Activated naive CD4-positive, alpha-beta T cell treated with anti-CD3 and anti-CD28 coated beads, Interleukin-2, amount 10 ng/mL, durations not matched to agents 7 days and 5 days (primary cell): ENCODE measurements at places on chromosomes 2 and 18.

DNA sequence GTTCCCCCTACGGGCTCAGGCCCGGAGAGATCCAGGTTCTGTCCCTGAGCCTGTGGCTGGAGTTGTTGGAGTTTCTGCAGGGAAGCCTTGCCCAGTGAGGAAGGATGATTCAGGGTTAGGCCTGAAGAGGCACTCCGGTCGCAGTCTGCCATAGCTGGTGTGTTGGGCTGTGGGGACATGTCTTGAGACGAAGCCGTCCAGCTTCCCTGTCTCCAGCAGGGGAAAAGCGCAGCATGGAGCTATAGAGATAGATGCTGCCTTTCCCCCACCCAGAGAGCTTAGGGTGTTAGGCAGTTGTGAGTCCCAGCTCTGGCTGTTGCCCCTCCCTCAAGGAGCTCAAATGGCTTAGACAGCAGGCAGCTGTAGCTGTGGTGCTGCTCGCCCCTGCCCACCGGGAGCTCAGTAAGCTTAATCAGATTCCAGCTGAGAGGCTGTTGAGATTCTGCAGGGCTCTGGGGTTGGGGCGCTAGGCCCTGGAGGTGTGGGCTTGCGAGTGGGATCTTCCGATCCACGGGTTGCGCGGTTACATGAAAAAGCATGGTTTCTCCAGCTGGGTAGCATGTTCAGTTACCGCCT is 103.9 kb downstream of the PMAIP1 start:
- DNase-seq: no peak

GRCh38 chr2:47631792-47632398 is 151.1 kb upstream of the MSH6 start:
- no peak for DNase-seq

DNA sequence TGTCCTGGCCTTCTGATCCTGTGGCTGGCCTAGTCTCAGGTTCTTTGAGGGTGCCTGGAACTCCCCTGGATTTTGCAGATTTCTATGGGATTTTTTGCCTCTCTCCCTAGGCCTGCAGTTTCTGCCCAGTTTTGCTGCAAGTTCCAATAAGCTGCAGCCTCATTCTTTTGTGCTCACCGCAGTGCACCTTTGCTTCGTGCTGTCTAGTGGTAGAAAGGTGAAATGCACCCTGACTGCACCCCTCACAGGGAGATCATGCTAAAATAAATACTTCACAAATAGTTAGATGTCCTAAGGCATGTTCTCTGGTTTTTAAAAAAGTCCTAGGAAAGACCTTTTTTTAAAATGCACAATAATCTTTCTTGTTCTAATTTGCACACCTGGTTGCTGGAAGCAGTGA is 72.5 kb downstream of the GNAL start:
- no peak for DNase-seq

DNA sequence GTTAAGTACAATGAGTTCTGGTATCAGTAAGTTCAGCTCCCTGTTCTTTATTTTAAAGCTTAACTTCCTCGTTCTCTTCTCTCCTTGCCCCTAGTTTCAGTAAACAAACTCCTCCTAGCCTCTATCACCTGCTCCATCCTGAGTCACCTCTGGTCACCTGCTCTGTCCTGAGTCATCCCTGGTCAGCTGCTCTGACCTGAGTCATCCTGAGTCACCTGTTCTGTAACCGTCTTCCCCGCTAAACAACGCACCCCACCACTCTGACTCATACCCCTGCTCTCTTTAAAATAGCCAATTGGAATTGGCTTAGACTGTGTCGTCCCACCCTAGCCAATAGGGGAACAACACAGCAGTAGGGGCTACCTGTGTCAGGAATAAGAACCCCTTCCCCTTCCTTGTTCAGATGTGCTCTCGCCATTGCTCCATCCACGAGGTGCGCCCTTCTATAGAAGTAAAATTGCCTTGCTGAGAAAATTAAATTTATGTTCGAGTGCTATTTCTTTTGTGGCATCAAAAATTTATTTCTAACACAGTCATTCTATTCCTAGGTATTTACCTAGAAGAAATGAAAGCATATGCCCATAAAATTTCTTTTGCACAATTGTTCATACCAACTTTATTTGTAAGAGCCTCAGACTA is 24.9 kb upstream of the RMND5A start:
- DNase-seq: no peak

DNA sequence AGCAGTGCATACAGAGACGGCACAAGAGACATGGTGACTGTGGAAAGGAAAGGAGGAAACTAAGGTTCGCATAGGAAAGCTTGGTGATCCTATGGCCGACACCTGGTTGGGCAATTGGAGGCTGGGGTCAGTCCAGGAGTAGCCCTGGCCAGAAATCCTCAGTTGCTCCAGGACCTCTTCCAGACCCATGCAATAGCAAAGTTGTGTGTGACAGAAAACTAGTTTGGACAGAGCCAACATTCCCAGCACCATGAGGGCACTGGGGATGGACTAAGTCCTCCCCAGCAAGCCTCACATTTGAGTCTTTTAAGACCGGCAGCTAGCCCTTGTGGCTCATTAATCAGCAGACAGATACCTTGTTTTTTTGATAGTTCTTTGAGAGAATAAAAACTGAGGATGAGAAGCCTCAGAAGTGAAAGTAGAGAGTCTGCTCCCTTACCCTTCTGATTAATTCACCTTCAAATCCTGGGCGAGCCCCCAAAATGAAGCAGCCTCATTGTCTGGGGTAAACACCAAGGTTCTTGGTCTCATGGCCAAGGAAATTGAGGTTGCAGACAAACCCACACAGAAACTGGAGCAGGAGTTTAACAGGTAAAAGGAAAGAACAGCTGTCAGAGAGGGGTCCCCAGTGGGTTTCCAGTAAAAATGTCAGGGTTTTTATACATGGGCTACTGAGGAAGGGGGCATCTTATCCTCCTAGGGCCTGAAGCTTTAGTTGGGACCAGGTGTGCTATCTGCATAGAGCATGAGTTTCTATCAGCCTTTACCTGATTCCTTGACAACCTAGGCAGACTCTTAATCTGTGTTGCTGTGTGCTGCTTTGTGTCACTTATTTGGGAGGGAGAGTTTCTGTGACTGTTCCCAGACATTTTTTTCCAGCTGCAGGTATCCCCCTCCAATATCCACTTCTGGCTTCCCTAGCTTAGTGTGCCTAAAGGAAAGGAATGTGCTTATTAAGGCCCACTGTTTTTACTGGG is 39.1 kb downstream of the STK17B start:
- DNase-seq: peak; percentile 61

DNA sequence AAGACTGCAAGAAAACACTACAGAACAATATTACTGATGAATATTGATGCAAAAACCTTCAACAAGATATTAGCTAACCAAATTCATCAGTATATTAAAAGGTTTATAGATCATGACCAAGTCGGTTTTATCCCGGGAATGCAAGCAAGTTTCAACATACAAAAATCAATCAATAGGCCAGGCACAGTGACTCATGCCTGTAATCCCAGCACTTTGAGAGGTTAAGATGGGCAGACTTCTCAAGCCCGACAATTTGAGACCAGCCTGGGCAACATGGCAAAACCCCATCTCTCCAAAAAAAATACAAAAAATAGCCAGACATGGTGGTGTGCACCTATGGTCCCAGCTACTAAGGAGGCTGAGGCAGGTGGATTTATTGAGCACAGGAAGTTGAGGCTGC is 82.9 kb downstream of the FSIP2 start:
- no peak for DNase-seq

DNA sequence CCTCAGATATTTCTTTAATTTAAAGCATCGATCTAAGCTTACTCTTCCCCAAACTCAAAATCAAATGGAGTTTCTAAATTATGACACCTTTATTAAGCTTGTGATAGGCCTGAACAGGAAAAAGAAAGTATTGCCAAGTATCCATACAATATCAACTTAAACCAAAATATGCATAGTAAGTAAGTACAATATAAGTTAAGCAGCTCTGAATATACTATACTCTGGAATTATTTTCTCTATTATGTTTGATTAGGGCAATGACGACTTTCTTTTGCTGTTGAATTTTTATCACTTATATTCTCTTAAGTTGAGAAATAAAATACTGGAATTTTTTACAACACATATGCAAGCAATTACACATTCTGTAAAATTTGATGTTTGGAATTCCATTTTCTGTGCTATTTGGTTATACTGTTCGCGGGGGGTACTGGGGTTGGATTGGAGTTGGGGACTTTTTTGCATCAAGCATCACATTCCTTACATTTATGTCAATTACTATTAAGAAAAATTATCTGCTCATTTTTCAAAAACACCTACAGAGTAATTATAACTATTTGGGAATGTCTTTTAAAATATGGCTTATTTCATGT is 2.2 kb downstream of the COL5A2 start:
- no peak for DNase-seq

DNA sequence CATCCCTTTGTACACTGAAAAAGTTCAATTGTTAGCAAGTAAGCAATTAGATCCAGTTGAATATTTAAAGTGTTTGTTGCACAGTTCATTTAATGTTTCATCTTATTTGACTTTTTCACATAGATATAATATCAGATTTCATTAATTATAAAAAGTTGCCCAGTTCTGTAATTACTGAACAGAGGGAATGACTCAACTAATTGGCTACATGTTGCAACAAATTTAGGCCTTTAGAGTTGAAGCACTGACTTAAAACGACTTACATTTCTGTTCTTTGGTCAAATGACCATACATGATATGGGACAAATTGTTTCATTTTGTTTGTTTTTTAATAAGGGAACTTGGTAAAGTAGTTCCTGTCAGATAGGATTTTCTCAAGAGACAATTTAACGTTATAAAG is 68.5 kb upstream of the FAM117B start:
- DNase-seq: no peak

DNA sequence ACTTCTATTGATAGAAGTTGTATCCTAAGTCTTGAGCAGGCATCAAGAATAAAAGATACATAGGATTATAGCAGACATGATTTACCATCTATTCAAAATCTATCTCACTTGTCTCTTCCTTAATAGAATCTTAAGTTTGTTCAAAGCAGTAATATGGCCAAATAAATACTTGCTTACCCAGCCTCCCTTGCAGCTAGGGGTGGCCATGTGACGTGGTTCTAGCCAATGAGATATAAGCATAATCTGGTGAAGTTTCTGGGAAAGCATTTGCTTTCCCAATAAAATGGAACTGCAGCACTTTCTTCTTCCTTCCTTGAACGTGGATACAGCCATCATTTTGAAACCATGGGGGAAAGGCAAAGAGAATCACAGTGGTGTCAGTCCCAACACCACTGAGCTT is 33.7 kb upstream of the SLC1A4 start:
- no peak for DNase-seq

- no peak for DNase-seq
These were observed 208.7 kb downstream of the CLIP4 start for GRCh38 chr2:29323961-29324360.

GRCh38 chr2:71545572-71546274 is 92.4 kb downstream of the DYSF start:
- peak; percentile 58 for DNase-seq

- DNase-seq: peak; percentile 57
These were observed 7.4 kb downstream of the NFATC1 start for GRCh38 chr18:79402977-79403722.

DNA sequence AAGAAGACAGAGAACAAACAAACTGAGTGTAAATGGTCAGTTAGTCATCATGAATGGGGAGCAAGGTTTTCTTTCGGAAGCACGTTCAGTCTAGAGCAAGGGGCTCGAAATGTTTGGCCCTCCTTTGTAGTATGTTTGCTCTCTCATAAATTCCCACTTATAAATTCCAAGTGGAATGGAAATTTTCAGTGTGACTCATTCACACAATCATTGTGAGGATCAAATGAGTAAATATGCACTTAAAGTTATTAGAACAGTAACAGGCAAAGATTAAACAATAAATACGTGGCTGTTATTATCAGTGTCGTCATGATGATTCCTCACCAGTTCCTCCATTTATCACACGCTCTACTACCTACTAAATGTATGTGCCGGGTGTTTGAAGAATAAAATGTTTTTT is 10.5 kb downstream of the CNGA3 start:
- no peak for DNase-seq

DNA sequence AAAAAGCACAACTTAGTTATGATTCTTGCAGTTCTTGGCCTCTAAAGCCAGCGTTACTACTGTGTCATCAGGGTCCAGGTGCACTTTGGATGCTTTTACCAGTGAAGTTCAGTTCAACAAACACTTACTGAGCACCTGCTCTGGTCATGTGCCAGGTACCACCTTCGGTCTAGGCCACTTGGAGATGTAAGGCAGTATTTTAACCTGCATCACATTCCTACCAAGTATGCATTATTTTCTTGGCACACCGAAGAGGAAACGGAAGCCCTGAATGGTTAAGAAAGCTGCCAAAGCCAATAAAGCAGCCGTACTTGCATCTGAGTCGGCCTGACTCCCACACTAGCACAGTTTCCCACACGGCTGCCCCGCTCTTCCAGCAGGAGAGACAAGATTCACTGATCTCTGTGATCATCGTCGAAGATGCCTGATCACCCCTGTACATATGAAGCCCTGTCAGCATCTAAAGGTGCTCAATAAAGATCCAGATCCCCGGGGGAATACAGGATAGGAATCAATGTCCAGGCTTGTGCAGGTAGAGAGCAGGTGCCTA is 427.1 kb downstream of the EIPR1 start:
- no peak for DNase-seq

DNA sequence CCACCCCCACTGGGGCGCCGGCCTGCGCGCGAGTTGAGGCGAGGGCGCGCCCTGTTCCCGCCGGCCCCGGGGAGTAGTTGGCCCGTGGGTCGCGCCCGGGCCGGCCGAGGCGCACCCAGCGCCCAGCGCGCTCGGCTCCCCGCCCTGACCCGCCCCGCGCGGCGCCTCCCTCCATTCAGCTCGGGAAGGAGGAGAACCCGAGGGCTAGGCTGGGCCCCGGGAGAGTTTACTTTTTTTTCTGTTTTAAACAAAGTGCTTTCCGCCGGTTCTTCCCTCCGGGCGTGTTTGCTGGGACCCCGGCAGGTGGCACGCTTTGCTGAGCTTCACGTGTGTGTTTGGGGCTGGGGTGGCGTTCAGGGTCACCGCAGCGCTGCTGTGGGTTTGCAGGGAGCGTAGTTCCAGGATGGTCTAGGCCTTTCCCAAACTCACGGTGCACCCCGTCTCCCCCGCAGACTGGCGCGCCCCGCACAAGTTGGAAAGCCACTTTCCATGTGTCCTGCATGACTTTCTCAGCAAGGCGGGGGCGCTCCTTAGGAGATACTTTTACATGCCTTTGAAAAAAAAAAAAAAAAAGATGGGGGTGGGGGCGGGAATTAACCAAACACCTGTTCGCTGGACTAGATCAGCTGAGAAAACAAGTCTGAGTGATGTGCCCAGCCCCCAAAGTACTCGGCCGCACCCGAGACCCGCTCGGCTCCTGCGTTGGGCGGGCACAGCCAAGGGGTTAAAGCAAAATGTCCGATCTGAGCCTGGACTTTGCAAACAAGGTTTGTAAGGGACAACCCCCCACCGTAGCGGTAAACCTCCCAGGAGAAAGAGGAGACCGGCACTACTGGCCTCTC is 825 bp downstream of the ITGA6 start:
- peak; percentile 76 for DNase-seq

DNA sequence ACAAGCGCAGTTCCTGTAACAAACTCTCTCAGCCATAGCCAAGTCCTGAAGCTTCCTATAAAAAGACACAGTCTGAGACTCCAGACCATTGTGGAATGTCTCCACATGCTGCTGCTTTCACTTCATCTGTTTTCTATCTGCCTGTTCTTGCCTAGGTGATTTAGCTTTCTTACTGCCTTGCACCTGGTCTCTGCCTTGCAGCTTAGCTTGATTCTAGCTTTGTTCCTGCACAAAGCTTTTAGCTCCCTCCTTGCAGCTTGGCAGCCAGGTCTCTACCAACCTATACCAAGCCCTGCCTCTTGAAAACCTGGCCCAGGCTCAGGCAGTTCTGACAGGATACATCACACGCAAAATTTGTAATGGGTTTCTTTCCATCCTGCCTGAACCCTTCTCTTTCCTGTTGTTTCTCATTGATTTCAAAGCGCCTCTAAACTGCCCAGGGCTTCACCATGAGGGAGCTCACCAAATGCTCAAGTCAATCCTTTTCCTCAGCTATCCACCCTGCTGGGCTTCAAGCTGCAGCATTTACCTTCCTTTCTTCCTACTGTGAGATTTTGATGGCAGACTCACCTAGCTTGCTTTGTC is 941.3 kb upstream of the NXPH2 start:
- DNase-seq: no peak
